ENCODE measurements at places on chromosomes 1 and 21.

DNA sequence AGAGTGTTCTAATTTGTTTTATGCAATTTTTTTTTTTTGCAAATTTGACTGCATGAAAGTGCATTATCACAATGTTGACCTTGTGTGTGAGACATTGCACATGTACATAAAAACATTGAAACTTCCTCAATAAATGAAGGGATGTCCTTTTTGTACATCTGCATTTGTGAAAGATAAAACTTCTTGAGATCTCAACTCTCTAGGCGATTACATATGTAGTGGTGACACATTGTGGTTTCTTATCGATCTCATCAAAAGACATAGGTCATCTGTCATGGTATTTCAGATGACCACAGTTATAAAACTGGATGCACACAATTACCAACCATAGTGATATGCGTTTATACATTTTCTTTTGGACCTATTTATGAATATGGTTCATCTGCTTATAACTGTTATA lies 35.6 kb upstream of the C21orf91 start:
- peak; percentile 25 for DNase-seq

DNA sequence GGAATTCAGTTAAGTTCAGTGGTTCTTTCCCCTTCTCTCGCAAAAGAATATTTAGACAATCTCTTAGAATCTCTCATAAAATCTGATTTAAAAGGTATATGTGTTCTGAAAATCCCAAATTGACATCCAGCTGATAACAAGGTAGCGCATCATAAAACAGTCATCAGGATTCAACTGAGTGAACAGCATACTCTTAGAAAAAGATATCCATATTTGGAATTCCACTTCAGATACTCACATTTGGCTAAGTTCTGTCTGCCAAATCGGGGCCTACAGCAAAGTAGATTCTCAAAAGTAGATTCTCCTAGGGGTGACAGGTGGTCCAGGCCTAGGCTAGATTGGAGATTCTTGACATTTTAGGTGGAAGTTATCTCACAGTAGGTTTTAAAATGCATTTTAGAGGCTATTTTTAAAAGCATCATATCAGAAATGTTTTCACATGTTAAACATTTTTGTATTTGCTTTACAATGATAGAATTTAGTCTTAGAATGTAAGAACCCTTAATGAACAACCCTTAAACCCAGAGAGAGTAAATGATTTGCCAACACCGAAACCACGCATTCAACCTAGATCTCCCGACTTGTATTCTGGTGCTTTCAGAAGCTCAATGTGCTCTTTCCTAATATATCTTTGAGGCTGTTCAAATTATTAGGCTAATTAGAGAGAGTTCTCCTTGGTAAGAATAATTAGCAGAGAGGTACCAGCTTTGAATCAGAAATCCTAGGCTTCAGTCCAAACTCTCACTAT lies 318.9 kb downstream of the LMO4 start:
- no peak for DNase-seq

DNA sequence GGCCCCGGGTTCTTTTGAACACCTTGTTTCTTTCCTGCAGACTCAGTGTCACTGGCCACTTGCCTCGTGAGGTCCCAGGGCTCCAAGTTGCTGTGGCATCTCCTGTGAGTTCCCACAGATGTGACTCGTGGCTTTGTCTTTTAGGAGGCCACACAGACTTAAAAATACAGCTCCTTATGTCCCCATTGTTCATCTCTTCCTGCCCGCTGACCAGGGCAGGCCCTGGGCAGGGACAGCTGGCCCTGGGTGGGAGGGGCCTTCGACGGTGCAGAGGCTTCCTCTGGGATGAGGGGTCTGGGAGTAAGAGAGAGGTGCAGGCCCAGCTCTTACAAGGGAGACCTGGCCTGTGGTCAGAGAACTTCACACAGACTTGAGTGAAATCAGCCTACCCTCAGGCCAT lies 15.6 kb downstream of the LDLRAP1 start:
- DNase-seq, result no peak

GRCh38 chr1:116825720-116826438 lies 71.6 kb downstream of the CD2 start:
- no peak for DNase-seq

GRCh38 chr1:228873709-228874108 lies 138.4 kb downstream of the RHOU start:
- no peak for DNase-seq

GRCh38 chr1:18646091-18646785 lies 15.6 kb downstream of the PAX7 start:
- no peak for DNase-seq

All from SW480 (cell line).